Astrocyte (in vitro differentiated cells and primary cell): ENCODE measurements at places on chromosomes 1 and 21. TPM values are rescaled to one million over a fixed set of nuclear protein-coding genes. Genes with fewer than 3 reads are reported as not detected.

CRYAA gene
- total RNA-seq = not detected in 2 replicates

PRAMEF6 gene
- total RNA-seq = not detected in 2 replicates

FOXD3 gene
- total RNA-seq = not detected in 2 replicates

C1orf146 gene
- not detected in 2 replicates for total RNA-seq

OR2L2 gene
- not detected in 2 replicates for total RNA-seq

PADI2 gene
- total RNA-seq = 0.43 and 0.48 TPM in 2 replicates

FGR gene
- 0.17 TPM in 1 of 2 replicates, not detected in the other for total RNA-seq

VSIG8 gene
- not detected in 2 replicates for total RNA-seq

S100A8 gene
- not detected in 2 replicates for total RNA-seq

CLIC6 gene
- total RNA-seq = 0.22 and 0.30 TPM in 2 replicates

CDCA8 gene
- total RNA-seq = 4.2 and 5.5 TPM in 2 replicates

GSTM3 gene
- 25.4 and 26.1 TPM in 2 replicates for total RNA-seq

GRIK1 gene
- total RNA-seq = not detected in 2 replicates

VPS13D gene
- total RNA-seq = 25.9 and 28.8 TPM in 2 replicates

STMN1 gene
- total RNA-seq = 130 and 173 TPM in 2 replicates

SPRR3 gene
- total RNA-seq = 0.70 and 3.0 TPM in 2 replicates

MYOM3 gene
- total RNA-seq = 1.0 and 1.4 TPM in 2 replicates

S100A16 gene
- 48.8 and 54.4 TPM in 2 replicates for total RNA-seq

PROK1 gene
- total RNA-seq = not detected in 2 replicates

SLFNL1 gene
- total RNA-seq = 0.14 and 0.18 TPM in 2 replicates

GNG12 gene
- total RNA-seq = 96.8 and 101 TPM in 2 replicates

RNF186 gene
- total RNA-seq = not detected in 2 replicates

SLAMF7 gene
- 0.31 and 0.32 TPM in 2 replicates for total RNA-seq

RHCE gene
- total RNA-seq = 0.75 and 1.4 TPM in 2 replicates

SERTAD4 gene
- 2.9 and 4.6 TPM in 2 replicates for total RNA-seq
